ENCODE measurements at places on chromosomes 4 and X.

DNA sequence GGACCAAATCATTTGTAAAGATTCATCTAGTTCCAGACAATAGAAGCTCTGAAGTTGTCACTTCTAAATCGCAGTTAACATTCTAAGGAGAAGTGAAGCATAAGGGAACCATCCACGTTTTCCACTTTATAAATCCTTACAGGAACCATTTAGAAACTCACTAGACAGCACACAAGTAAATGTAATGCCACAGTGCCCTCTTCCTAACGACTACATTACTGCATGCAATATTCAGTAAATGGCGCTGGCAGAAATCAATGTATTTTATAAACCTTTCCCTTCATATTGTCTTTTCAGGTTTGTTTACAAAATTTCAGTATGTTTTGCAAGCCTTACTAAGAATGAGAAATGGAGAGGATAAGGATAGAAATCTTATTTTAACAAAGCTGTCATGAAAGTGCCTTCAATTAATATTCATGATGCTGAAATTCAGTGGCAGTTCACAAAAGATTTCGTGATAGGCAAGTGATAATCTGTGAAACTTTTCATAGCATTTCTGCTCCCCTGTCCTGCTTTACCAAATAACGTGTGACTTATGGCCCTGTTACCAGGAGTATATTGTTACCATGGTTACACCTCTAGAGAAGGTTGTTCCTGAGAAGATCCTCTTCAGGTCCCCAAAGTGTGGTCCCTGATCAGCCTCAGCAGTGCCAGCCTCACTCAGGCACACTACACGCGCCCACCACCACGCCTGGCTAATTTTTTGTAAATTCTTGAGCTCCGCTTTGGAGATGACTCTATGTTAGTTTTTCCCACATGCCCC, 54.2 kb downstream of the TMA16 start:
- no peak for DNase-seq

- no peak for DNase-seq
Measured at GRCh38 chr4:173537613-173538147, 7.7 kb upstream of the HAND2 start.

GRCh38 chr4:98482847-98483806, 175.3 kb downstream of the TSPAN5 start:
- no peak for DNase-seq

- DNase-seq: no peak
Measured at GRCh38 chr4:171919314-171919713, 106.1 kb downstream of the GALNTL6 start.

- no peak for DNase-seq
Measured at GRCh38 chr4:158671665-158671914, at the start of gene C4orf46. Gene C4orf46, minus strand, starts transcription at chr4:158671887. Its CDS starts 86 bp downstream, at chr4:158671801.

- no peak for DNase-seq
Measured at GRCh38 chrX:143571521-143571920, 54.2 kb upstream of the SPANXN3 start.

GRCh38 chrX:7146703-7147412, 654 bp upstream of the STS start:
- no peak for DNase-seq

- DNase-seq: no peak
Measured at GRCh38 chr4:168028970-168029597, 63.3 kb upstream of the ANXA10 start.

DNA sequence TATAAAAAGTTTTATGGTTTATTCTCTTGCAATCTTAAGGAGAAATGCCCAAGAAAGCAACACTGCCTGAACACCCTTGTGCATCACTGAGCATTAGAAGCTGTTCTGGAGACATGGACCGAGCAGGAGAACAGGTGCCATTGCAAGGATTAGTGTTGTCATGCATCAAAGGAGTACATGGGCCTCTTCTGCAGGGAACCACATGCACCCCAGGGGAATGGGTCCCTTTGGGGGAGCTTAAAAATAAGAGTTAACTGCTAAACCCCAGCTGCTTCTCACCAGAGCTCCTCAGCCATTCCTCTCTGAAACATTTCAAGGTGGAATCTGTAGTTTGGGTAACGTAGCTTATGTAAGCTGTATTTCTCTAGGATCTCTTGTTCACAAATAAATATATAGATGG, 353.0 kb upstream of the SLC7A11 start:
- no peak for DNase-seq

DNA sequence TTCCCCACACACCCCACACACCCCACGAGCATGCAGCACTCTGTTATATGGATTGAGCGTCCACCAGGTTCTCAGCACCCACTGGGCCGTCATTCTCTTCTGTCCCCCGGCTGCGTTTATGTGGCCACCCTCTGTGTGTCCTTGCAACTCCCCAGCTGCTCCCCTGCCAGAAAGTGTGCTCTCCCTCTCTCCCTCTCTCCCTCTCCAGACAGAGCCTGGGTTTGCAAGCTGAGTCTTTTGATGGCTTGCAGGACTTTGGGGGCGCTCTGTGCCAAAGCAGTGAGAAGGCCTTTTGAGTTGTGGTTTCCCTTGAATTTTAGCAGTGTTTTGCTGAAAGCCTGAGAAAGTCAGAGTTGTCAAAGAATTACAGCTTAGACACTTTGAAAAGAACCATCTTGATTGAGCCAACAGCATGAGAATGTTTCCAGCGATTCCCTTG, 173.5 kb downstream of the DCLK2 start:
- no peak for DNase-seq

GRCh38 chr4:5232549-5232948, 181.3 kb downstream of the STK32B start:
- no peak for DNase-seq

DNA sequence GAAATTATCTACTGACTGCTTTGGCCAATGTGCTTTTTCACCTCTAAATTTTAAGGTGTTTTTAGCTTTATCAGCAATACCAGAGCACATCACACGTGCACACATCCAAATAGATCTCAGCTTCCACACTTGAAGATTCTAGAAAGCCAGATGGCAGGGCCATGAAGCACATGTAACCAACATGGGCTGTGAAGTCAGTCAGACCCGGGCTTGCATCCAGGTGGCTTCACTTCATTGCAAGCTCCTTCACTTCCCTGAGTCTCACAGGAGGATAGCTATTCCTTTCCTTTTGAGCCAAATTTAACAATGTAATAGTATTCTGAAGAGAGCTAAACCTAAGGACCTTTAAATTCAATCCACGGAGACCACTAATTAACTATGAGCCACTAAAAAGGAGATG, 86.5 kb downstream of the SH3RF1 start:
- DNase-seq: no peak

DNA sequence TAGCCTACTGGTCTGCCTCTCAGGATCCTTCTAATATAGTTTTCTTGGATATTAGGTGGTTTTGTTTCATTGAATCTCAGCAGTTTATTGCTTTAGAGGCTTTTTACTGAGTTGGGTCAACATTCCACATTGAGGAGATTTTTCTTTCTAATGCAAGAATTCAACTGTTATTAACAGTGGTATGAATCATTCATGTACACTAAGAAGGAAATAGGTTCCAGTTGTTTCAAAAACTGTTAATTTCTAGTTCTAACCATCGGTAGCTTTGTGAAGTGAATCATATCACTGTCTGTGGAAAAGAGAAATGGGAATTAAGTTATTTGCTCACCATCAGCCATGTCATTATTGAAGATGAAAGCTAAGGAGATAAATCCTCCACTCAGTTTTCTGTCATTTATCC, 331.5 kb downstream of the RPA4 start:
- no peak for DNase-seq

GRCh38 chrX:12974305-12974795, 560 bp upstream of the TMSB4X start:
- DNase-seq: peak; percentile 38

DNA sequence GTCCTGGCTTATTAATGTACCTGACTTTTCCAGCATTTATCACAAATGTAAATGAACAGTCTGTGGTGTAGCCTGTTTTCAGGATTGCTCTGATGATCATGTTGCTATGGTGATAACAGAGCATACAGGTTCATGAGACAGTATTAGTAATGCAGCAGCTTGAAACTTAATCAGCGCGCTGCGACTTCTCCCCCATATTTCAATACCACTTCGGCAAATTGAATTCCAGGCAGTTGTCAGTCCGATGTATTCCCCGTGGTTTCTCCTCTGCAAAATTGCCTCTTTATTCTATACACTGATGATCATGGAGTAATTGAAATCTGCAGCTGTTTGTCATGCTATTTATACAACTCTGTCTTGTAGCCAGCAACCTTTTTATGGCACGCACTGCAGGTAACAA, 239.3 kb downstream of the C4orf33 start:
- no peak for DNase-seq

DNA sequence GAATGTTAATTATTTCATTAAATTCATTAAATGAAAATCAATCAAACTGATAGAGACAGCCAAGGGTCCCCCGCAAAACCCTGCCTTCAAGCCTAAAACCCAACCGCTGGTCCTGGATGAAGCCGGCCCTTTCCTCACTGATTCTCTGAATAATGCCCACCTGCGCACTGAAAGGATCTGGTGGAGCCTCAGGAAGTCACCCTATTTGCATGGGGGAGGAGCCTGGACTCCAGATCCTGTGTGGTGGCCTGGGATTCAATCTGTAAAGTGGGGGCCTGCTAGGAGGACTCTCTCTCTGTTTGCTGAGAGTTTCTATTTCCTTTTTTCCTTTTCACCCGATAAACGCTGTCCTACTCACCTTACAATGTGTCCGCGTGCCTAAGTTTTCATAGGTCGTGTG, 97.9 kb upstream of the ADAMTS3 start:
- DNase-seq: no peak

- DNase-seq: peak; percentile 74
Measured at GRCh38 chr4:742742-743311, 37.2 kb downstream of the PCGF3 start.

DNA sequence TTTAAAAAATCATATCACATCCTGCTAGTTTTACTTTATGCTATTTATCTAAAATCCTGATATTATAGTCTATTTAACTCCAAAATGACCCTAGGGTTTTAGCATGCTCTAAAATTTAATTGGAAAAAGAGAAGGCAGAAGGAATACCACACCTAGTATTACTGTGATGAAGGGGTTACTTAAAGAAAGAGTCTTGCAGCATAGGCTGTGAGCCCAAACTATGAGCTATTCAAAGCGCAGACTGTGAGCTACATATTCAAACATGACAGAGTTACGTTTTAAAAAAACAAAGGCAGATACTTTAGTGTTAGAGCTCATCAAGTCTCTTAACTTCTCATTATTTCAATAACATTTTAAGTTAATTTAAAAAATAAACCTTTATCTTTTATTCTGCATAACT, 247.7 kb upstream of the ETNPPL start:
- DNase-seq: no peak

Data from neural crest cell (in vitro differentiated cells).